ENCODE measurements at places on chromosomes 2 and 18.

DNA sequence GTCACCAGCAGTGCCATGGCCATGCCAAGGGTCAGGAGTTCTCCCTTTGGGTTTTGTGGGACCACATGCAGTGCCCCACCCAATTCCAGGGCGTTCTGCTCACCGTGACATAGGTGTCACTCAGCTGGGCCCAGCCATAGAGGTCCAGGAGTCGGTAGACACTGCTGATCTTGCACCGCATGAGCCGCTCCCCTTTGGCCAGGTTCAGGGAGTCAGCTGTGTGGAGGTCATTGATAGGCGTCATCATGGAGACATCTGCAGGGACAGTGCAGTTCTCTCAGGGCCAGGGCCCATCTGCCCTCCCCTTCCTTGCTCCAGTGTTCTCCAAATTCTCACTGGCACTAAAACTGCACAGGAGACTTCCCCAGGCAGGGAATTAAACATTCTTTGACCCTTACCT lies 71.9 kb downstream of the ADD2 start:
- DNase-seq, result no peak

GRCh38 chr2:15315411-15315810 lies 245.7 kb downstream of the NBAS start:
- no peak for DNase-seq

- DNase-seq, result peak; percentile 94
Measured at GRCh38 chr18:267688-268552, at the start of gene THOC1. Gene THOC1, minus strand, starts transcription at chr18:268047. Its CDS starts 28 bp downstream, at chr18:268019.

- no peak for DNase-seq
Measured at GRCh38 chr2:232132181-232132580, 170.7 kb downstream of the DIS3L2 start.

DNA sequence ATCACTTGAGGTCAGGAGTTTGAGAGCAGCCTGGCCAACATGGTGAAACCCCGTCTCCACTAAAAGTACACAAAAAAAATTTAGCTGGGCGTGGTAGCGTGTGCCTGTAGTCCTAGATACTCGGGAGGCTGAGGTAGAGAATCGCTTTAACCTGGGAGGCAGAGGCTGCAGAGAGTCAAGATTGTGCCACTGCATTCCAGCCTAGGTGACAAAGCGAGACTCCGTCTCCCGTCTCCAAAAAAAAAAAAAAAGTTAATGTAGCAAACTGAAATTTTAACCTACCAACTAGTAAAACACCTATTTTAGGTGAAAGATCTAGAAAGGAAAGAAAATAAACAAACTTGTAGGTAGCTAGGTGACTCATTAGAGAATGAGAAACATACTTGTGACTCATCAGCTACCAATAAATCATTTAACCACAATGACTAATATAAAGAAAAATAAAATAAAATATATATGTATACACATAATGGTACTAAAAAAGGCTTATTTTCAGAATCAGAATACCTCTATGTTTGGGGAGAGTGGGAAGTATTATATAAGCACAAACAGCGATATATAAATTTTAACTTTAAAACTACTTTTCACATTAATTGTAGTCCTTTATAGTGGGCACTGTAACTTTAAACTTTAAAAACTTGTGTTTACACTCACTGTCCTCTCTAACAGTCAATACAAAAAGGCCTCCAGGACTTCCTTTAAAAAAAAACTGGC lies 36.6 kb downstream of the DARS1 start:
- no peak for DNase-seq

- no peak for DNase-seq
Measured at GRCh38 chr18:59142274-59142673, 2.6 kb downstream of the SEC11C start.

DNA sequence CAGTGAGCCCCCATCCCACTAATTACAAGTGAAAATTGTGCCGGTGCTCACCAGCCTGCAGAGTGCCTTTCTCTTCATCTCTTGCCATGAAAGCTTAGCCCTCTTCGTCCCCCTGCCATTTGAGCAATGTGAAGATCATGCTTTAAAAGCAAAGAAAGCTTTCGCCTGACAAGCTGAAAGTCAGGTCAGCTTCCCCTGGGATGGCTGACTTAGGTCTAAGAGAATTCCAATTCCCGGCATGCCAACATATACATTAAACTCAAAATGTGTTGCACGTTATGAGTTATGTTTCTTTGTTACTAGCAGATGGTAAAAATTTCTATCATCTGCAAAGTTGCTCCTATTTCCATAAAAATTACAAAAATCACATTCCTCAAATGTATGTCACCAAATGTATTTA lies 129.8 kb downstream of the AFF3 start:
- no peak for DNase-seq

- no peak for DNase-seq
Measured at GRCh38 chr2:140392824-140393223, 1612.6 kb upstream of the NXPH2 start.

- DNase-seq, result no peak
Measured at GRCh38 chr2:17536416-17536815, 4.1 kb upstream of the VSNL1 start.

GRCh38 chr2:152421521-152422370 lies 86.8 kb downstream of the FMNL2 start:
- DNase-seq, result no peak

GRCh38 chr2:236928380-236929037 lies 157.2 kb upstream of the COPS8 start:
- no peak for DNase-seq

DNA sequence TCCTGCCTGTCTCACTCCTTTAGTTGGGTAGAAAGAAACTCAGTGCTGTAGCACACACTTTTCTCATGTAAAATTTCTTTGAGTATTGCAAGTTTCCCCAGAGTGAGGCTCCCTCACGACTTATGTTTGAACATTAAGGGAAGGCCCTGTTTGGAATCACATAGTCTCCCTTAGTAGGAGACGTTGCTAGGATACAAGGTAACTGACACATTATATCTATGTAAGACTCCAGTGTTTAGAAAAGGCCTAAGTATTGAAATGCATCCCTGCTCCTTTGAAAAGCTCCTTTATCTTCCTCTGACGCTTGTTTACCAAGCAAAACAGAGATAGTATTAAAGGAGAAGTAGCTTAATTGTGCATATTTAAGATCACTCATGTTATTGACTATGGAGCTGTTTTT lies 248.2 kb downstream of the PHLPP1 start:
- no peak for DNase-seq

DNA sequence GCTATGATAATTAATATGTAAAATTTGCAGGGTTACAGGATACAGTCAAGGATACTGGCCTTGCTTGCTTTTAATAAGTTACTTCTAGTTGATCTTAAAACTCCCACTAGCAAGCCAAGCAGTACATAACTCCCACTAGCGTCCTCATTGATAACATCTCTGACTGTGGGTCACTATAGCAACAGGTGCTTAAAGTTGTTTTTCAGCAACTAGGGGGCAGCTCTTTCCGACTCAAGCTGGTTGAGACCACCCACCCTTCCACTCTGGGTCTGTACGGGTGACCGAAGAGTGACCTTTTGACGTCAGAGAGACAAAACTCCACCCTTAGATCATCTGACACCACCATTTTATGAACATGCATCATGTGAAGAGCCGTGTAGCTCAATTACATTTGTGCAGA lies 208.6 kb downstream of the MYO1B start:
- DNase-seq, result no peak

DNA sequence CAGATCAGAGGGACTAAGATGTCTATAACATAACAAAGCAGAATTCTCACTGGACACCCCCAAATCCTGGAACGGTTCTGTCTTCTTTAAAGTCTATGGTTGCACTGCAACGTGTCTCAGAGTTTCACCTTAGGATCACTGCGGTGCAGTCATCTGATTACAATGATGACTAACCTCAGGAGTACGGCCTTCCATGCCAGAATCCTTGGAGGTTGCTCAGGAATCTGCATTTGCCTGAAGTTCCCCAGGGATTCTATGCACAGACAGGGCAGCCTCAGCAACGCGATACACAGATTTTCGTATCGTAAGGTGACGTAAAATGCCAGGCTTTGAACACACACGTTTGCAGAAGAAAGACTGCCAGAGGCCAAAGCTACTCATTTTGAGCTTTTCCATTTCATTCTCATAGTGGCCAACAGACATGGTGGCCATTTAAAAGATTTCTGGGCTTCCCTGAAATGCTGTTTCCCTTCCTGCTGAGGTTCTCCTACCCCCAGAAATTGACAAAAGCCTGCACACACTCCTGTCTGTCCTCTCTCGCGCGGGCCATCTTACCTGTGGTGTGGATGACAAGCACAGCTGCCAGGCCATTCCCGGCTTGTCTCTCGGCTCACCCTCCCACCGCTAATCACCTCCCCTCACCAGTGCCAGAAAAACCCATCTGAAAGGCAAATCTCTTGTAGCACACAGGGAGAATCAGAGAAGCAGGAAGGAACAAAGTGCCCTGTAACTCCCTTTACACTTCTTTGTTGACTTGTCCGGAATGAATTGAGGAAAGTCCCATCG lies 148.8 kb downstream of the ACKR3 start:
- no peak for DNase-seq

- DNase-seq, result peak; percentile 64
Measured at GRCh38 chr2:196592331-196592910, 47.1 kb upstream of the CCDC150 start.

GRCh38 chr18:59649591-59649990 lies 47.6 kb downstream of the CCBE1 start:
- DNase-seq, result no peak

DNA sequence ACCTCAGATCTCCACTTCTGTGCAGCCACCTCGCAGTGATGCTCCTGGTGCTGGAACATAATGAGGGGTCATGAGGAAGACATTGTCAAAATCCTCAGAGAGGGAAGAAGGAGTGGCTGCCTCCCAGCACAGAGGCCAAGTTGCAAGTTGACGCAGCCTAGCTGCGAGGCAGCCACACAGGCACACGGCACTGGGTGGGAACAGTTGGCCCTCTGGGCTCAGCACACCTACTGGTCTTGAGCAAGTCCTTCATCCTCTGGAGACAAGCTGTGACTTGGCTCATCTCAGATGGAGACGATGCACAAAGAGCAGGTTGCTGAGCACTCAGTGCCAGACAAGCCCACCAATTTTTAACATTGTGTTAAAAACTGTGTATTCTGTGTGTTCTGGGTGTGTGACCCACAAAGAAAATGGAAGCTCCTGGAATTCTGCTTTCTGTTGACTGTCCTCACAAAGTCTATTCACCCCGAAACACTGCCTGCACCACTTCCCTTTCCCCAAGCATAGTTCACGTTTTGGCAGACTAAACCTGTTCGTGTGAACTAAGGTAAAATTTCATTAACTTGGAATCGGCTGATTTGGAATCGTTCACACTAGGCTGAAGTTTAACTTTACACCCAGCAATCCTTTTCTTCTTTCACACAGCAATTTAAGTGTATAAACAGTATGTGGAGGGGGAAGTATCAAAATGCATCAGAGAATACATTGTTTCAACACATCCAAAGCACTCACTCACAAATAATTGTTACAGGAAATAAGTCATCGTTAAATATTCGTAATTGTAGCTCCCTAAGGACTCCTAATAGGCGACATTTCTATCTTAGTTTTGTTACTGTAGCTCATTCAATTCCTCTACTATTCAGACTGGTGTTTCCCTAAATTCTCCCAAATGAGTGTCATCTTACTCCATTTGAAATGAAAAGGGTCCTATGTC lies 266.6 kb upstream of the ID2 start:
- no peak for DNase-seq

- no peak for DNase-seq
Measured at GRCh38 chr2:118290411-118291250, 202.4 kb downstream of the INSIG2 start.

GRCh38 chr18:70181015-70181414 lies 24.5 kb downstream of the RTTN start:
- DNase-seq, result no peak

Measured in Ammon's horn (tissue), 1 donor.